ENCODE measurements at places on chromosomes 13 and 19.

DNA sequence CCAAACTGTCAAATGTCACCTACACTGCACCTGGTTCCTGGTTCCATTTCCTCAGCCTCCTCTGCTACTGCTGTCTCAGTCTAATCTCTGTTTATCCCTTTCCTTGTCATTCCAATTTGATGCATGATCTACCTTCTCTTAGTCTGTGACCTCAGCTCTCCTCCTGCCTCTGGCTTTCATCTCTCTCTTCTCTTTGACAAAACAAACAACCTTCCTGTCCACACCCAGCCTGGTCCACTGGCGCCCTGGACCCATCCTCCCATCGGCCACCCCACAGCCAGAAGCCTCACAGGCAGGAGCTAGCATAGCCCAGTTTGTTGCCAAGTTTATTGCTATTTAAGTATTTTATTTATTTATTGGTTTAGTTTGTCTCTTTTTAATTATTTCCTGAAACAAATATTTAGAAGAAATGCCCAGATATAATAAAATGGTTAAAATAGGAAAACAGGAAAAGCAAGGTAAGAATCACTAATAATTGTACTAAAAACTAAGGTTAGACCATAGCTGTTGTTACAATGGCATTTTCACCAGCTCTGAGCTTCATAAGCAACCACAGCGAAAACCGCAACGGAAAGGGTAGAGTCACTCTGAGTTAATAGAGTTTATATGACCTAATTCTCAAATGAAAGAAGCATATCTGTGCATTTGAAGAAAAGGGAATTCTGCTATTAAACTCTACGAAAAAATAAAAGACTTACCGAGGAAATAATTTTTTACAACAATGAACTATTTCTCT, 68.6 kb downstream of the EFNB2 start:
- DNase-seq = no peak

- DNase-seq = no peak
Observed at GRCh38 chr13:79485014-79485811, 4.3 kb downstream of the NDFIP2 start.

DNA sequence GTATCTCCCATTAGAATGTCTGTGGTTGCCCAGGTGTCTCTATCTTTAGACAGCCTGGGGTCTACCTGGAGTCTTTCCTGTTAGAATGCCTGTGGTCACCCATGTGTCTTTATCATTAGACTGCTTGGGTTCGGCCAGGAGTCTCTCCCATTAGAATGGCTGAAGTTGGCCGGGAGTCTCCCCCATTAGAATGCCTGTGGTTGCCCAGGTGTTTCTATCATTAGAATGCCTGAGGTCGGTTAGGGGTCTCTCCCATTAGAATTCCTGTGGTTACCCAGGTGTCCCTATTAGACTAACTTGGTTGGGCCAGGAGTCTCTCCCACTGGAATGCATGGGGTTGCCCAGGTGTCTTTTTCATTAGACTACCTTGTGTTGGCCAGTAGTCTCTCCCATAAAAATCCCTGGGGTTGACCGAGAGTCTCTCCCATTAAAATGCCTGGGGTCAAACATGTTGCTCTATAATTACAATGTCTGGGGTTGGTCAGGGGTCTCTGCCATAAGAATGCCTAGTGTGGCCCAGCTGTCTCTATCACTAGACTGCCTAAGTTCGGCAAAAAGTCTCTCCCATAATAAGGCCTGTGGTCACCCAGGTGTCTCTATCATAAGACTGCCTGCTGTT, 1448.7 kb downstream of the UQCRFS1 start:
- no peak for DNase-seq

DNA sequence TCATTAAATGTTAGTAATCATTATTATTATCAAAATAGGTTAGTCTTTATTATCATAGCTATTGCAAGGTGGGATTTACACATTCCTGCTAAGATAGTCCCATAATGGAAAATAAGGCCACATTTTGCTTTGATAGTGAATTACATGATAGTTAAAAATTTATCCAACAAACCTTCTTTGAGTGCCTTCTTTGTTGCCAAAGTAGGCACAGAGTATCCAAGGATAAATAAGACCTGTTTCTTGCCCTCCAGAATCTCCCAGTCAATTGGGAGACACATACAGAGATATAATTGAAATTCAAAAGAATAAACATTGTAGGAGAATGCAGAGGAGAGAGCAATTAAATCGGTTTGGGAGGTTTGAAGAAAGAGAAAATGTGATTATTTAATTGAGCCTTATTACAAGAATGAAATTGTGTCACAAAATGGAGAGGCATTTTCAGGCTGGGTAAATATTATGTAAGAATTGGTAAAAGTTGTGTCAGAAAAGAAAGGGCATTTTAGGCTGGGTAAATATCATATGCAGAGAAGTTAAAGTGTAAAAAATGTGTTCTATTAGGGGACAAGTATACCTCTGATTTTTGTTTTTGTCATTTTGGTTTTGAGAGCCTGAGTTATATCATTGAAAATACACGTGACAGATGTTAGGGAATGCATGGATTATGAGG, 189.3 kb downstream of the POU4F1 start:
- DNase-seq = no peak

DNA sequence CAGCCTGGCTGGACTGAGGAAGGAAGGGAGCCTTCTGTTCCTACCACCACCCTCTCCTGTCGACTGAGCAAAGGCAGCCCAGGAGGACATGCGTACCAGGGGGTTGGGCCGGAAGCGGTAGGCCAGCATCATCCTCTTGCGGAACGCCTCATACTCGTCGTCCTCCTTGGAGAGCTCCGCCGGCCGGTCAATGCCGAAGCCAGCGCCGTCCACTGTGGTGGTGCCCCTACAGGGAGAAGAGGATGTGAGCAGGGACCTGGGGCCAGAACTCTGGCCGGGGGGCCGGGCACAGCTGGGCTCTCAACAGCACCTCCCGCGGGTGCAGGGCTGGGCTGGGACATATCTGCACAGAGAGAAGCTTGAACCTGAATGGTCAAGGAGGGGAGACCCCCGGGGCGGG, 3.8 kb upstream of the TM6SF2 start:
- no peak for DNase-seq

GRCh38 chr19:8302734-8303133, 5.4 kb downstream of the CD320 start:
- DNase-seq = no peak

- DNase-seq = no peak
Observed at GRCh38 chr19:34145741-34146202, 26.5 kb upstream of the LSM14A start.

- DNase-seq = no peak
Observed at GRCh38 chr19:38206928-38207327, 17.1 kb downstream of the DPF1 start.

DNA sequence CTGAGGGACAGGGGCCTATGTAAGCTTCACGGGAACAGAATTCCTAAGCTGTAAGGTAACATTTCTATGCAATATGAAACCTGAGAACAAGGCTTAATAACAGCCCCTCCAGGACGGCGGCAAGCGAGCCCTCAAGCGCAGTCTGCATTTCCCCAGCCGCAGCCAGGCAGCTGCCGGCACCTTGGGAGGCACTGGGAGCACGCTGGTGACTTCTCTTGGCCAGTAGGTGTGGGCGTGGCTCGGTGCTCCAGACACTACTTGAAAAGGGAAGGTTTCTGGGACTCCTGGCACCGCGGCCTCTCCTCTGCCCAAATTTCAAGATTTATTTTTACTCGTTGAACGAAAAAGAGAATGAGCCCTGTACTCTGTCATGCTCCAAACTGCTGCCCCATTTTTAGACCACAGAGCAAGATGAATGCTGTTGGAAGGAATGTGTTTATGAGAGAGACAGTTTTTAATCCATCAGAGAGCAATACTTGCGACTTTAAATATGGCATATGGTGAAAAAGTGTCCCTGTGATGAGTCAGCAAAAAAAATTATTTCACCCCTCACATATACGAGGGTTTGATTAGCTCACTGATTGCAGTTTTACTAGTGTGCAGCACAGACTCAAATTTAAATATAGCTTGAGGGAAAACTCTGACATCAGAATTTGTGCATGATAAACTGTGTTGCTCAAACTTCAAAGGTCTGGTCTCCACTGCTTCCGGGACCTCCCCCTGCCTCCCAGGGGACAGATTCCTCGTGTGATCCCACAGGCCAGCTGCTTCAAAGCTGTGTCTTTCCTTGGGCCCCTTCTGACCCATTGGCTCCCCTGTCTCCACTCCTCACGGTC, 81.2 kb downstream of the COL4A2 start:
- no peak for DNase-seq

DNA sequence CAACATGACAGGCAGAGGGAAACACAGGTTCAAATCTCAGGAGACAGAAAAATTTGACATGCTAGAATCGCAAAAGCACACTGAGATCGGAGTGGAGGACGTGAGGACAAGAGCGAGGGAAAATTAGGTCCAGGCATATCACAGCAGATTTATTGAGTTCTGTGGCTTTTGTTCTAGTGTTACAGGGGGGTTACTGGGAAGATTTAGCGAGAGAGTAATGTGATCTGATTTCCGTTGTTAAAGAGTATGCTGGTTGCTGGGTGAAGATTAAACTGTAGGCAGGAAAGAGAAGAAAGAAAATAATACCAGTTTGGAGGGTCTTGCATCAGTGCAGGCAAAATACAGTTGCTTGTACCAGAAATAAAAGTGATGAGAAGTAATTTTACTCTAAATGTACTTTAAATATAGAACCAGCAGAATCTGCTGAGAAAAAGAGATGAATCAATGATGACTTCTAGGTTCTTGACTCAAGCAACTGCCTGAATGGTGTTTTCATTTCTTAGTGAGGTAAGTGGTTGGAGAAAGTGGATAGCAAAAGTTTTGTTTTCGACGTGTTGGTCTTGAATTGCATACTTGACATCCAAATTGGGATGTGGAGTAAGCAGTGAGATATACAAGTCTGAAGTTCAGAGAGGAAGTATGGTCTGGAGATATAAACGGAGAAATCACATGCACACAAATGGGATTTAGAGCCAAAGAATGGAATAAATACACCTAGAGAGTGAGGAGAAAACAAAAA, 35.7 kb downstream of the UFM1 start:
- no peak for DNase-seq

DNA sequence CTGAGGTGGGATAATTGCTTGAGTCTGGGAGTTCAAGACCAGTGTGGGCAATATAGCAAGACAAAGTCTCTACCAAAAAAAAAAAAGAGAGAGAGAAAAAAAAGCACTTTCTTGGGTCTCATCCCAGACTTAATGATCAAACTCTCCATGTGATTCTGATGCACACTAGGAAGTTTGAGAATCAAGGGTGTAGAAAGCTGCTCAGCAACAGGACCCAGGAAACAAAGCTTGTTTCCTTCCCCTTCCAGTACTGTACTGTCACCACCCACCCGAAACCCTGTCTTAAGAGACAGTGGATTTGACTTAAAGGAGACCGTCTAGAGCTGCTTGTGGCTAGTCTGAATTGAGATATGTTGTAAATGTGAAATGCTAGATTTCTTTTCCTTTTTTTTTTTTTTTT, 5.8 kb downstream of the MISP3 start:
- no peak for DNase-seq

- no peak for DNase-seq
Observed at GRCh38 chr19:1384478-1385110, 887 bp downstream of the NDUFS7 start.

- DNase-seq = no peak
Observed at GRCh38 chr13:91660076-91660415, 261.6 kb downstream of the GPC5 start.

DNA sequence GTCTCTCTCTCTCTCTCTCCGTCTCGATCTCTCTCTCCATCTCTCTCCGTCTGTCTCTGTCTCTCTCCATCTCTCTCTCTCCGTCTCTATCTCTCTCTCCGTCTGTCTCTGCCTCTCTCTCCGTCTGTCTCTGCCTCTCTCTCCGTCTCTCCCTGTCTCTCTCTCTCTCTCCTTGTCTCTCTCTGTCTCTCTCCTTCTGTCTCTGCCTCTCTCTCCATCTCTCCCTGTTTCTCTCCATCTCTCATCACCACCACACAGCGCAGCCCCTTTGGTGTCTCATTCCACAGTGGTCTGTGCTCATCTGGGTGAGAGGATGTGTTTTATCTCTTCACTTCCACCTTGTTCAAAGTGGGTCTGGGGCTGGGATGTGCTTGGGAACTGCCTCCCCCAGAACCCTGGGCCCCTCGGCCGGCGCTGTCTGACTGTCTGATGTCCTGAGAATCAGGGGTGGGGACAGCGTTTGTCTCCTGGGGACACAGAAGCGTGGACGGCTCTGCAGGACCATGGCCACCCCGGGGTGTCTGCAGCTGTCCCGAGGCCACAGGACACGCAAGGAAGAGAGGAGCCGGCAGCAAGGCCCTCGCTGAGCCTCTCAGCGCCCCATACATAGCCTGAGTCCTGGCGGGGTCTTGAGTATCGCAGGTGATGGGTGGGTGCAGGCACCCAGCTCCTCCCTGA, 40.2 kb upstream of the C13orf46 start:
- no peak for DNase-seq

DNA sequence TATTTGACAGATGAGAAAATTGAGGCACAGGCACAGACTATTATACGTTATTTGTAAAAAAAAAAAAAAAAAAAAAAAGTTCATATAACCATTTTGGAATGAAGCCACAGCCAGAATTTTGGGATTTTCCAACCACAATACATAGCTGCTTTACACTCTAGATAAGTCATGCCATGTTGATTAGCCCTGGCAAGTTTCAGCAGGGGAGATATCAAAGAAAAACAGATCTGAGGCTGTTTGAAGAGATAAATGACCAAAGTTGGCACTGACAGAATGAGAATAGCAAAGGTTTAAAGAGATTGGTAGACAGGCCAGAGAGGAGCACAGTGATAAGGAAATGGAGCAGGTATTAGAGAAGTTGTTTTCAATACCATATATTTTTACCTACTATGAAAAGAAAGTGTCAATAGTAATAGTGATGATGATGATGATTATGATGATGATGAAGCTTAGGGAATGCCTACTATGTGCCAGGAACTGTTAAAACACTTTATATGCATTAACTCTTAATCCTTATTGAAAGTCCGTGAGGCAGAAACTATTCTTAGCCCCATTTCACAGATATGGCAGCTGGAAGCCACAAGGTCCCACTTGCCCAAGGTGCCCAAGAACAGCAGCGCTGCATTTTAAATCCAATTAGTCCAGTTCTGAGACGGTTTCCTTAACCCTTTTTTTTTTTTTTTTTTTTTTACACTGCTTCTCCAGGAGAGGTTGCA, 105.5 kb downstream of the MBNL2 start:
- no peak for DNase-seq

- no peak for DNase-seq
Observed at GRCh38 chr13:72427757-72428528, 299.5 kb downstream of the MZT1 start.

- DNase-seq = no peak
Observed at GRCh38 chr13:112711528-112712265, 21.9 kb downstream of the ATP11A start.

DNA sequence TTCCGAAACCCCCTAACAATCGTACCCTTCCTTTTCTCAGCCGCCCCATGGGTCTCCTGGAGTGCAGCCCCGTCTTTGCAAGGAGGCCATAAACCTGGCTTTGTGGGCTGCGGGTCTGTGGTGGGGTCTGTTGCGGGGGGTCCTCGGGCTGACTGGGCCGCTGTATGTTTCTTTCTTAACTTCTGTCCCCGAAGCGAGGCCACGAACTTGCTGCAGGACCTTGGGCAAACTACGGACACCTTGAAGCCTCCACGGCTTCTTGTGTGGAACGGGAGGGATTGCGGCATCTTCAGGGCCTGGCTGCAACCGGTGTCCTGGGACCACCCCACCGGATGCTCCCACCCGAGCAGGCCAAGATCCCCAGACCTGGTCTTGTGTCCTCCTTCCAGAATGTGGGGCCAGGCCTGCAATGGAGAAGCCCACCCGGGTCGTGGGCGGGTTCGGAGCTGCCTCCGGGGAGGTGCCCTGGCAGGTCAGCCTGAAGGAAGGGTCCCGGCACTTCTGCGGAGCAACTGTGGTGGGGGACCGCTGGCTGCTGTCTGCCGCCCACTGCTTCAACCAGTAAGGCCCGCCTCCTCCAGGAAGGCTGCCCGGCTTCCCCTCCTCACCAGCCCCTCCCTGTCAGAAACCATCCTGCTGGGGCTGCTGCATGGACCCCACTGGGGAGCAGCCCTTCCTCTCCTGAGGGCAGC, 12.0 kb downstream of the TIMM13 start:
- no peak for DNase-seq
